ENCODE measurements at places on chromosomes 12 and 14.
A peak's percentile ranks its signal among the peaks of the same experiment; 100 is the strongest.

DNA sequence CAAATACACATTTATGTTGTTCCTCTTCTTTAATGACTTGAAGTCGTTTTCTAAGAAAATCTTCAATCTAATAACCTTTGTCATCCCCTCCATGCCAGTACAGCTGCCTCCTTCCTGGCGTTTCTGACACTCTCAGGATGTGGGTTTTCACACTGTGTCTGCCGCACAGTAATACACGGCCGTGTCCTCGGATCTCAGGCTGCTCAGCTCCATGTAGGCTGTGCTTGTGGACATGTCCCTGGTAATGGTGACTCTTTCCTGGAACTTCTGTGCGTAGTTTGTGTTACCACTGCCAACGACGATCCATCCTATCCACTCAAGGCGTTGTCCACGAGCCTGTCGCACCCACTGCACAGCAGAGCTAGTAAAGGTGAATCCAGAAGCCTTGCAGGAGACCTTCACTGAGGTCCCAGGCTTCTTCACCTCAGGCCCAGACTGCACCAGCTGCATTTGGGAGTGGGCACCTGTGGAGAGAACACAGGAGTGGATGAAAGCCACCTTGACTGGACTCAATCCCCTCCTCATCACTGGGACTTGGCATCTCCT is 1095.9 kb downstream of the TMEM121 start:
- H3K27ac ChIP-seq: no peak overlapping the region
- DNase-seq: no peak
- H3K36me3 ChIP-seq: no peaks in the 10 kb centered on the region
- no peak overlapping the region for H3K4me3 ChIP-seq

GRCh38 chr14:29710015-29710414 is 217.6 kb downstream of the PRKD1 start:
- no peak overlapping the region for H3K4me3 ChIP-seq
- no peak overlapping the region for H3K27ac ChIP-seq
- no peaks in the 10 kb centered on the region for H3K4me1 ChIP-seq

DNA sequence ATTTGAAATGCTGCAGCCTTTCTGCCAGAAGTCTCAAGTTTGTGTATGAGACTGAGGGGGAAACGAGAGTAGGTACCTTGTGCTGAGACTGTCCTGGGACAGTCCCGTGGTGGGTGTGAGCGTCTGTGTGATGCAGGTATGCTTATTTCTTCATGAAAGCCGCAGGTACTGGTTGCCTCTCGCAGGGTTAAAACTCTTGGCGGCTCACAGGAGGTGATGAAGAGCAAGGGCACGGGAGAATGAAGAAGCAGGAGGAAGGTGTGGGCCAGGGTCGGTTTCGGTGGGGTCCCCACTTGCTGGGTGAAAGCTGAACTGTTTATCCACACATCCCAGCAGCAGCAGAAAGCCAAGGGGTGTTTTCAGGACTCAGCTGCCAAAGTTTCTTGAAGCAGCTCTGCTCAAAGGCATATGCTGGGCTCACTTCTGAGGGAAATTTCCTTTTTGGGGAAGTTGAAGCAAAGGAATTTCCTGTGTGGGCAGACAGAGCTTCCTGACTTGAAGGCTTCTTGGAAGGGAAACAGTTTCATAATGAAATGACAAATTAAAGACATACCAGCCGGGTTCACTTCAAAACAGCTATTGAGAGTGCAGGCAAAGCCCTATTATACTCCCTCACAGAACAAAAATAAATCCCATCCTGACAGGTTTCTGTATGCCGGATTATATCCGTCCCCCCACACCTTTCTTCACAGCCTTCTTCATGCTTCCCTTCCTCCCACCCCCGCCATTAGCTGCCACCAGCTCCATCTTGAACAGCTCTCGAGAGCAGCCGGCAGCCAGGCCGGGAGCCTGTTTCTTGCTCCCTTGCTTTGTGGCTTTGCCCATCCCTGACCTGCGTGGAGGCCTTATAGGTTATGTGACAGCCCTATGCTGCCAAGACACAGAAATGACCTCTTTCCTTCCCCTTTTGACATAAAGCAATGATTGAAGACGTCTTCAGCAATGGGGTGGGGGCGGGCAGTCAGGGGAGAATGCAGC is 116.6 kb downstream of the ETV6 start:
- H3K27me3 ChIP-seq: no peaks in the 10 kb centered on the region
- H3K4me1 ChIP-seq: peaks cover 38% of the 10 kb centered on the region
- no peaks in the 10 kb centered on the region for H3K36me3 ChIP-seq
- H3K27ac ChIP-seq: peak overlapping the region; percentile 23

DNA sequence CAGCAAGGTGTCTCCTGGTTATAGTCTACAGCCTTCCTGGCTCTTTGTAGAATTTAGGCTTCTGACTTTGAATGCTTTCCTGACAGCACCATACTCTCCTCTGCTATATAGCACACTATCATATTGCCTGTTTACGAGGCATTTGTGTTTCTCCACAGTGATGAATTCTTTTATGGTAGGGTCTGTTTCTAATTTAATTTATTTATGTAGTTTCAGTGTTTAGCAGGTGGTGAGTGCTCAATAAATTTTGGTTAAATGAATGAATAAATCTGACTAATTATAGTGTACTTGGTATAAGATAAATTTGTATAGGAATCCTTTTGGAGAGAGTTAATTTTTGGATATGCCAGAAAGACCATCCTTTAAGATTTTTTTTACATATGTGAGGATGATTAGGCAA is 115.3 kb downstream of the RAD51B start:
- no peak overlapping the region for H3K27ac ChIP-seq
- DNase-seq: no peak
- H3K36me3 ChIP-seq: no peaks in the 10 kb centered on the region
- no peaks in the 10 kb centered on the region for H3K27me3 ChIP-seq
- H3K4me3 ChIP-seq: no peak overlapping the region

GRCh38 chr12:103401421-103401820 is 94.3 kb downstream of the C12orf42 start:
- H3K27ac ChIP-seq: no peak overlapping the region
- no peak overlapping the region for H3K4me3 ChIP-seq
- DNase-seq: no peak
- H3K4me1 ChIP-seq: no peaks in the 10 kb centered on the region
- no peaks in the 10 kb centered on the region for H3K27me3 ChIP-seq

GRCh38 chr12:2403221-2403976 is 350.6 kb downstream of the CACNA1C start:
- no peak overlapping the region for H3K4me3 ChIP-seq
- H3K27ac ChIP-seq: no peak overlapping the region
- no peaks in the 10 kb centered on the region for H3K27me3 ChIP-seq
- H3K36me3 ChIP-seq: no peaks in the 10 kb centered on the region

GRCh38 chr14:98130691-98131090 is 1141.3 kb downstream of the BCL11B start:
- H3K27me3 ChIP-seq: no peaks in the 10 kb centered on the region
- H3K36me3 ChIP-seq: no peaks in the 10 kb centered on the region

DNA sequence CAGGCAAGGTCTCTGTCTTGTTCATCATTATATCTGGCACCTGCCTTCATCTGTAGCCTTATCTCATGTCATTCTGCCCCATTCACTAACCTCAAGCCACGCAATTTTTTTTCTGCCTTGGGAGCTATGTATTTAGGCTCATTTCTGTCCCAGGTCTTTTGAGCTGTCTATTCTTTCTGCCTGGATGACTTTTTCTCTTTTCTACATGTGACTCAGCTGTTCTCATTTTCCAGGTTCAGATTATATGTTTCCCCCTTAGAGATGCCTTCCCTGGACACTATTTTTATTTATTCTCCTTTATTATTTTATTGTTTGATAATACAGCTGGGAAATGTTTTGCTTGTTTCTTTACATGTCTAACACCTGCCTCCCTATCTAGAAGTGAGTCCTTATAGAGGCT is 737.4 kb upstream of the TBX3 start:
- no peak for DNase-seq
- no peak overlapping the region for H3K27ac ChIP-seq
- H3K4me3 ChIP-seq: no peak overlapping the region

DNA sequence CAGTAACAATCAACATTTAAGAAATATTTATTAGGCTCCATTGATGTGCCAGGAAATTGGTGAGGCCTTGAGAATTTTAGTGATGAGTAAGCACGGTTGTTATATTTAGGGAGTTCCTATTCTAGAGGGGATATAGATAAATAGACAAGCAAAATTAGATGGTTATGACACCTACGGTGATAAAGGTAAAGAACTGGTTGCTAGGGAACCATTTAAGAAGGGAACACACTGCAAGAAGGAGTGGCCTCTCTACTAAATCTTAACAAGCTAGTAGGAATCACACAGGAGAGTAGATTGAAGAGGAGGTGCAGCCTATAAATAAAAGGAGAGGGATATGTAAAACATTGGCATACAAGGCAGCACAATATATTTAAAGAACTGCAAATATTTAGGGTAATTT is 155.2 kb downstream of the LRIG3 start:
- no peaks in the 10 kb centered on the region for H3K27me3 ChIP-seq
- DNase-seq: no peak
- no peak overlapping the region for H3K27ac ChIP-seq
- H3K4me1 ChIP-seq: no peaks in the 10 kb centered on the region
- H3K4me3 ChIP-seq: no peak overlapping the region
- no peaks in the 10 kb centered on the region for H3K36me3 ChIP-seq
